ENCODE measurements at places on chromosomes 6 and 20.

GRCh38 chr20:19696620-19697019, 61.4 kb upstream of the RIN2 start:
- DNase-seq, result no peak

DNA sequence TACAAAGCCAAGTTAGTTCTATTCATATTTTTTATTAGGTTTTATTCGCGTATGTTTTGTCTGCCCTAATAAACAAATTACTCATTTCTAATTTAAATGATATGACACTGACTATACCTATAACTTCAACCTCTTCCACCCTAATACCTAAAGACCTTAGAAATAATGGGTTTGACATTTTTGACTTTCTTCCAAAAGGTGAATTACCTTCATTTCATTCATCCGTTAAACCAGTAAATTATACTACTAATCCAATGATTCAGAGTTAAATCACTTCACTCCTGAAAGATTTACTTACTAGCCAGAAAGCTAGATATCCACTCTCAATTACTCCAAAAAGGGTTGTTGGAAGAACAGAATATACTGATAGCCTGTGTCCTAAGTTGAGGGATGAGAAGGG, 5.2 kb downstream of the MRPS10 start:
- no peak for DNase-seq

- DNase-seq, result no peak
These were observed 89.4 kb downstream of the PDE10A start for GRCh38 chr6:165573671-165574070.

DNA sequence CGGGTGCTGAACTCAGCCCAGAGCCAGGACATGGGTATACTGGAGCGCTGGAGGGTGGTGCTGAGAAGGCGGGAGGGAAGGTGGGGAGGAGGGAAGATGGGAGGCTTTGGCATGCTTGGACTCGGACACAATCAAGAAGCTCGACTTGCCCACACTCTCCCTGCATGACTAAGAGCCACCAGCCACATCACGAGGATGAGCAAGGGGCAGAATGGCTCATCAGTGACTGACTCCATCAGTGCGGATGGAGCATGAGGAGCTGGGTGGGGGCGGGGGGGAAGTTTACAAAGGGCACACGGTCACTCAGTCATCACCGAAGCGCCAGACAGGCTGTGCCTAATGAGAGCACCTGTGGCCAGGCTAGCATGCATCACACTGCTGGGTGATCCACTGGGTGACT, 222.8 kb downstream of the KIF16B start:
- no peak for DNase-seq

GRCh38 chr6:52509281-52510212, 67.3 kb downstream of the TRAM2 start:
- DNase-seq, result no peak

GRCh38 chr6:51213811-51214210, 395.1 kb downstream of the TFAP2B start:
- DNase-seq, result no peak

DNA sequence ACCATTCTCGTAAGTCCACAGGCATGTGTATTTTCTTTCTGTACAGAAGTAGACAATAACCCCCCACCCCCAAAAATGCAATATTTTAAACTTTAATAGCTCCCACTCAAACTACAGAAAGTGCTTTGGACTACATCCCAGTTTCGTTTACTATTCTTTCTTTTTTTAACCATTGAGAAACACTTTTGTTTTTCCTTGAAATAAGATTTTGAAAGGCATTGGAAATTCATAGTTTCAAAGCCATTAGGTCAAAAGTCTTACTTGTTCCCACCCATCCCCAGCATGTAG, 140.0 kb downstream of the KIF16B start:
- no peak for DNase-seq

GRCh38 chr6:2765896-2766766, 938 bp downstream of the WRNIP1 start:
- no peak for DNase-seq

DNA sequence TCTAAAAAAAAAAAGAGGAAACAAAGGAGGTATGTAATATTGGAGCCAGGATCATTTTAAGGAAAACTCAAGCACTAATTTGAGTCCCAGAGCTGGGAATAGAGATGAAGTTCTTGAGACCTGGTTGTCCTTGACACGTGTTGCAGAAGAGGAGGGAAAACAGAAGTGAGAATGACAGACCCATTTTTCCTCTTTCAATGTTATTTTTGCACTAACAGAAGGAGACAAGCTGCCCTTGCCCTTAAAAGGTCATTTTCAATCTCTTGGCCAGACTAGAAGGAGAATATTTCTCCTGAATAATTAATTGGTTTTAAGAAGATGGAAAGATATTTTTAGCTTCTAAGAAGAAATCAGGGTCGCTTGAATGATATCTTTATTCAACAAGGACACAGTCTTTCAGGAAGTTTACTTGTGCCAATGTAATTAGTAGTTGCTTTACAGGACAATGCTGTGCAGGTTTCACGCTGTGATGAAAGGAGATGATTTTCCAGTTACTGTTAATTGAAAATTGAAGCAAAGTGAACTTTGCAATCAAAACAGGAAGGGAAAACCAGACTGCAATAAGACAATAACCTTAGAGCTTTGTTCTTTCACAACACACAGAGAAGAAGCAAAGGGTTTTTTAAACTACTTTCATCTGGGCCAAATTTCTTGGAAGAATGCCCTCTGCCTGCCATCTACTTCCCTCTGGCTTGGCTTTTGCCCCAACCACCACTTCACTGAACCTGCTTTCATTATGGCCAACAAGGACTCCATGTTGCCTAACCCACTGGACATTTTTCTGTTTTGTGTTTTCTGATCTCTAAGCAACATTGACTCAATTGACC, 107.8 kb upstream of the SHLD1 start:
- DNase-seq, result no peak

DNA sequence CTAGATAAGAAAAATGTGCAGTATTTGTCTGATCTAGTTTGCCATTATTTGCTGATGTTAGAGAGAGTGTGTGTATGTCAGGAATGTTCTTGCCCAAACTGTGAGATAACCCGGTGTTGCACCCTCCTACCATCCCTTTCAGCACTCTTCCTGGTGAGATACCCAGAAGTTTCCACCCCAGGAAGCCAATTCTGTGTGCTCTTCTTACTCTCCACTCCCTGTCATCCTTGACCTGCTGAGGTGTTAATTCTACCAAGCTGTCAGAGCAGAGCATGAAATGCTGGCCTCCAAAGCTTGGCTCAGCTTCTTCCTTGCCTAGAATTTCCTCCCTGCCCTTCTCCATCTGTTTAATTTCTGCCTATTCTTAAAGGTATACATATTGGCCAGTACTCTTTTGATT, 237.3 kb upstream of the CNR1 start:
- no peak for DNase-seq

Measured in iPS DF 6.9 (cell line).